HCT116 (cell line): ENCODE measurements at places on chromosomes 12 and 14.

DNA sequence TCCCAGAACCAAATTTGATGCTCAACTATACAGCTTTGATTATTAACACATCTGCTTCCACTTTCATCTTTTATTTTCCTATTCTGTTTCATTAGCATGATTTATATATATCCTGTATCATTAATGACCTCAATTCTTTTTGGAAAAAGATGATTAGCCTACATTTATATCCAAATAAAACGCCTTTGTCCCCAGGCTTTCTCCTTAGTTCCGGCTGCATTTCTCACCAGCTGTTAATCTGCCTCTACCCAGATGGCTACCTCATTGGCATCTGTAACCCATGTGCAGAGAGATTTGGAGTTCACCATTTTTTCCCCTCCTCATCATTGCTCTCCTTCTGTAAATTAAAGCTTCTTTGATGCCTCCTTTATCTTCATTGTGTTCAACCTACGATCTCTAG, 336.8 kb upstream of the RGS6 start:
- DNase-seq, result no peak

DNA sequence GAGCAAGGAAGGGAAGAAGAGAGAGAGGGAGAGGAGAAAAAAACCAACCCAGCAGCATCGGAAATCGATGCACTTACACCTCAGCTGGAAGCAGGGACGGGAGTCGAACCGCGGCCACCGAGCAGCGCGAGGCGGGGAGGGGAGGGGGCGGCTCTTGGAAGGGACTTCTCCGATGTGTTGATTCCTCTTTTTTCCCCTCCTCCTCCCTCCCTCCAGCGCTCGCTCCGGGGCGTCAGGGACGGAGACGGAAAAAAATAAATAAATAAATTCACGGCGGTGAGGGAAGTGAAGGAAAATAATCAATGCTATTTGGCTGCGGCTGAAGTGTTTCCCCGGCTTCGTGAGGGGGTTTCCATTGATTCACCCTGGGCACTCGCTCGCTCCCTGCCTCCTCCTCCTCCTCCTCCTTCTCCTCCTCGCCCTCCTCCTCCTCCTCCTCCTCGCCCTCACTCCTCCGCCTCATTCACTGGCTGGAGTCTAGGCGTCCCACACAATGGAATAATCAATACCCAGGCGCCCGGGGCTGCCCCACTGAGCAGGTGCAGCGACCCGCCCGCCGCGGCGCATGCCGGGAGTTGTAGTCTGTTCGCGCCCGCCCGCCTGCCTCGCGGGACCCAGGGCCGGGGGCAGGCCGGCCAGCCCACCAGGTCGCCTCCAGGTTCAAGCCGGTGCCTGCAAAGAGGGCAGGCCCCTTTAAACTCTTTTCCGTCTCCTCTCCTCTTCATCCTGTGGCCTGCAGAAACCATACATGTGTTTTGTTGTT, at the start of gene ZFHX2:
TSS of gene ZFHX2 (minus strand) at position 500 of the 763 bp plus-strand sequence. CDS start 16,440 bp downstream, outside the sequence.
- peak; percentile 67 for DNase-seq

GRCh38 chr14:20002319-20002718, 356 bp downstream of the OR4Q2 start:
- DNase-seq, result no peak

GRCh38 chr14:101535232-101535631, 26.1 kb upstream of the DIO3 start:
- DNase-seq, result no peak

DNA sequence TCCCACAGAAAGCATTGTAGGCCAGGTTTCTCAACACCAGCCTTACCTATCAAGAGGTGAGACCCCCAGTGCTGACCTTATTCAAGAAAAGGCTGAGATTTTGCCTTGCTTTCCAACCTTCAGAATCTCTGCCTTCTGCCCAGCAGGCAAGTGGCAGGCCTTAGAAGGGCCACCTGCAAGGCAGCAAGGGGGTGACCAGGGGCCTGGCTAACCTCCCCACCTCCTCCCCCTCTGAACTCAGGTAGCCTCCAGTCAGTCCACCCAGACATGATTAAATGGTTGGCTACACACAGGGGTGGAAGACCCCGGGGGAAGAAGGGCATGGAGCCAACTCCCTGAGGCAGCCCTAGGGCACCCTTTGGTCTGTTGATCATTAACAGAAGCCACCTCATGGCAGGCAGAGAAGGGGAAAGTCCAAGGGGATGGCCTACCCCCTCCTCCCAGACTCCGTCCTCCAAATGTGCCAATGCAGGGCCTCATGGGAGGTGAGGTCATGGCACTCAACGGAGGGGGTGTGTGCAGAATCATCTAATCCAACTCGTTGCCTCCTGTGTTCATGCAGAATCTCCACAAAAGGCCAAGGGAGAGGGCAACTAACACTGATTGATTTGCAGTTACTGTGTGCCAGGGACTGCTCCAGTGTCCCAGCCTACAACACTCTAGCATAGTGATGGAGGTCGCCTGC, 8.5 kb downstream of the ZFP36L1 start:
- no peak for DNase-seq

DNA sequence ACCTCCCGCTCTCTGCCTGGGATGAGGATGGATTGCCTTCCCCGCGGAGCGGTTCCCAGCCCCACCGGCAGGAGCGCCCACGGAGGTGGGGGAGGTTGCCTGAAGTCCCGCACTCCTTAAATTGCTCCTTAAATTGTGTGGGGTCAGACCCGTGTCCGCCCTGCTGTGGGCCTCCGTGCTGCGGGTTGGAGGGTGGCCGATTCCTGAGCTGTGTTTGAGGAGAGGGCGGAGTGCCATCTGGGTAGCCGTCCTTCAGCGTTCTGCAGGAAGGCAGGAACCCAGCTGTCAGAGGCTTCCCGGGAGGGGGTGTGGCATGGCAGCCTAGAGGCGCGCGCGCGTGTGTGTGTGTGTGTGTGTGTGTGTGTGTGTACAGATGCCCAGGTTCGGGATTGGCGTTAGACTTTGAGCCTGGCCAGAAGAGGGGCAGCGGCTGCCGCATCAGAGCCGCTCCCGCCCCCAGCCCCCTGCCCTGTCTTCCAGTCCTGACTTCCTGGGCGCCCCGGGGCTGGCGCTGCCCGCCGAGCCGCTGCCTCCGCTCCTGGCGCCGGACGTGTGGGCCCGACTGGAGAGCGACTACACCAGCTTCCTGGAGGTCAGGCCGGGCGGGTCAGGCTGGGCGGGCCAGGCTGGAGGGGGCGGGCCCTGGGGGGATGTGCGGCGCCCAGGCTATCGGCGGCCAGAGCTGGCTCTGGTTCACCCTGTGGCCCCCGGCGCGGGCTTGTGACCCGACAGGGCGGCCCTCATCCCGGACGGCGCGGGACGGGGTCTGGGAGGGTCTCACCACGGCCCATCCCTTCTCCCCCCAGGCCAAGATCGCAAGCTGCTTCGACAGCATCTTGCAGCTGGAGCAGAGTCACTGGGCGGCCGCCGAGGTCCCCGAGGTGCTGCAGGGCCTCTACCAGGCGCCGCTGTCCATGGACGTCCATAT, 9.2 kb downstream of the EXOC3L4 start:
- DNase-seq, result no peak

- no peak for DNase-seq
Observed at GRCh38 chr12:123987022-123987421, 14.0 kb downstream of the ZNF664 start.

GRCh38 chr12:4273652-4274395, at the start of gene CCND2:
TSS of gene CCND2 (plus strand) at chr12:4273762. CDS start at chr12:4274041, 279 bp downstream.
- no peak for DNase-seq

GRCh38 chr12:67742461-67742860, 93.9 kb downstream of the DYRK2 start:
- DNase-seq, result no peak

- no peak for DNase-seq
Observed at GRCh38 chr14:105494606-105494929, 3.5 kb downstream of the TEDC1 start.
